ENCODE measurements at places on chromosomes 2 and 18.

DNA sequence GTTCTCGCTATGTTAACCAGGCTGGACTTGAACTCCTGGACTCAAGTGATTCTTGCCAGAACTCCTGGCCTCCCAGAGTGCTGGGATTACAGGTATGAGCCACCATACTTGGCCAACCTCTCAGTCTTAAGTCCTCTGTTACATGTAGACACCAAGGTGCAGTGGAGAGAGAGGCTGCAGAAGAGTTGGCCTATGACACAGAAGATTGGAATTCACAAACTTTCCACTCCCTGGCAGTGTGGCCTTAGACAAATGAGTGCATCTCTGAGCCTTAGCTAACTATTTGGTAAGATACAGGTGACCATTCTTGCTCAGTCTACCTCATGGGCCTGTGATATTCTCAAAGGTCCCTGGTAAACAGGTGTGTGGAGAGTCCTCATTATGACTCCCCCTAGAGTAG lies 159.7 kb downstream of the MYCN start:
- DNase-seq = no peak

- no peak for DNase-seq
Measured at GRCh38 chr18:24482821-24483220, 22.4 kb downstream of the HRH4 start.

DNA sequence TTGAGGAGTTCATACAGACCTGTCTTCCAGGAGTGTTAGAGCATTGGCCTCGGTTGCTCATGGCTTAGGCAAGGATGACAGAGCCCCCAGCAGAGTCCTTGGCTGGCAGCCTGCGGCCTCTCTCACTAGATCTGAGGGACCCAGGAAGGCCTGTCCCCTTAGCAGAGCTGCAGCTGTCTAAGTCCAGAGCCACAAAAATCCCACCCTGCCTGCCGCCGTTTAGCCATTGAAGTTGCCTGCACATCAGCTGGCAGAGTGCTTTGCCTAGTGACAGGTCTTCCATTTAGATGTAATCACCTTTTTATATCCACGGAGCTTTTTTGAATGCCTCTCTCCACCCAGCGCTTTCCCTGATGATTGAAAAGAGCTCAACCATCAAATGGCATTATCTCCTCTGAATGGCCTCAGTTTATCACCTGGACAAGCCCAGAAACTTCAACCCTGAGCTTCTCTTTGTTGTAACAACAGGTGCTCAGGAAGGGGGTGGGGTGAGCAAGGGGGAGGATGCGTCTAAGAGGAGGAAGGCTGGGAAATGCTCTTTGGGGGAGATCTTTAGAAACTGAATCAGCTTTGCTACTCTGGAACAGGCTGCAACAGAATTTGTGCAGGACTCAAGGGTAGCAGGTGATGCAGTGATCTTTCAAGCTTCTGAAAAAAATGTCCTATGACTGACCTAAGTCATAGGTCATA lies 71.9 kb downstream of the TNP1 start:
- no peak for DNase-seq

DNA sequence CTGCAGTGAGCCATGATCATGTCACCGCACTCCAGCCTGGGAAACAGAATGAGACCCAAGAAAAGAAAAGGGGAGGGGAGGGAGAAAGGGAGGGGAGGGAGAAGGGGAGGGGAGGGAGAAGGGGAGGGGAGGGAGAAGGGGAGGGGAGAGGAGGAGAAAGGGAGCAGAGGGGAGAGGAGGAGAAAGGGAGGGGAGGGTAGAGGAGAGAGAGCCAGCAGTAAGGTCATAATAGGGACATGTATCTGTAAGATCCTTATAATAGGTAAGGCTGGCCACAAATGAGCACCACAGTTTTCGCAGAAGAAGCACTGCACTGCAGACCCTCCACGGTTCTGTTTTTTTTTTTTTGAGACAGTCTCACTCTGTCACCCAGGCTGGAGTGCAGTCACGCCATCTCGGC lies 62.6 kb downstream of the STPG4 start:
- no peak for DNase-seq

Data from AG04449 (cell line).